ENCODE measurements at places on chromosomes 11 and 22.
A peak's percentile ranks its signal among the peaks of the same experiment; 100 is the strongest.

DNA sequence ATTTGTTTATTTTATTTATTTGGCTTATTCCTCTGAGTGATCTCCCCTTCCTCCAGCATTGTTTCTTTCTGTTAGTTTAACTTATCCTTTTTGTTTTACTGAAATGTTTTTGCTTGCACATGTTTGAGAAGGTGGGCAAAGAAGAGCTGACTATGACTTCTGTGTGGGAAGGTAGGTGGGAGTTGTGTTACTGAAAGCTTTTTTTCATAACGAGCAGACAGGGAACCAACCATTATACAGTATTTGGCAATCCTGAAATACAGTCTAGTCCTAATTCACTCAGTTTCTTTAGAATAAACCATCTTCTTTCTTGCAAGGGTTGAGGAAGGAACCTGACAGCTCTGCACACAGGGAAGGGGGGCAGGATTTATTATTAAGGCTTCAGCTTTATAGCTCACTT, 37.0 kb upstream of the PAK1 start:
- no peak for DNase-seq

DNA sequence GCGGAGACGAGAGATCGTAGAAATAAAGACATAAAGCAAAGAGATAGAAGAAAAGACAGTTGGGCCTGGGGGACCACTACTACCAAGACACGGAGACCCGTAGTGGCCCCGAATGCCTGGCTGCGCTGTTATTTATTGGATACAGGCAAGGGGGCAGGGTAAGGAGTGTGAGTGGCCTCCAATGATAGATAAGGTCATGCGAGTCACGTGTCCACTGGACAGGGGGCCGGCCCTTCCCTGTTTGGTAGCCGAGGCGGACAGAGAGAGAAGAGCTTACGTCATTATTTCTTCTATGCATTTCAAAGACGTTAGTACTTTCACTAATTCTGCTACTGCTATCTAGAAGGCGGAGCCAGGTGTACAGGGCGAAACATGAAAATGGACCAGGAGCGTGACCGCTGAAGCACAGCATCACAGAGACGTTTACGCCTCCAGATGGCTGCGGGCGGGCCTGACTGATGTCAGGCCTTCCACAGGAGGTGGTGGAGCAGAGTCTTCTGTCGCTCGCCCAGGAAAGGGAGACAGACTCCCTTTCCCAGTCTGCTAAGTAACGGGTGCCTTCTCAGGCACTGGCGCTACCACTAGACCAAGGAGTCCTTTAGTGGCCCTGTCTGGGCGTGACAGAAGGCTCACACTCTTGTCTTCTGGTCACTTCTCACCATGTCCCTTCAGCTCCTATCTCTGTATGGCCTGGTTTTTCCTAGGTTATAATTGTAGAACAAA, 24.8 kb downstream of the PPP6R2 start:
- no peak for DNase-seq

- DNase-seq = no peak
Measured at GRCh38 chr11:9941991-9942390, 278.1 kb downstream of the SWAP70 start.

DNA sequence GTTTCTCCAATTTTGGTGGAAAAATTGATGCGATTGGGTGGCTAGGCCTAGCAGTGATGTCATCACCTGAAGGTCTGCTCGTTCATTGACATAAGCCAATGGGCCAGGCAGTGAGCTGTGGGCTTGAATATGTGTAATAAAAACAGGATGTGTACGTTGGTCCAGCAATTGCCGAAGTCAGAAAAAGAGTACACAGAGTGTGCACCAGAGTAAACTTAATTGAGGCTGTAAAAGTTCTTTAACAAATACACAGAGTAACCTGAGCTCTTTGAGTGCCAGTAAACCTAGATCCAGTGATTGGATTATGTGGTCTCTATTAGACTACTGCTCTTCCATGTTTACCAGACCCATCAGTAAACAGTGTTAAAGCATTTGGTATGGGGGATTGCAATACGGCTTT, 13.0 kb upstream of the GLYATL1 start:
- DNase-seq = no peak

GRCh38 chr11:69552951-69553350, 71.5 kb downstream of the LINC01488 start:
- no peak for DNase-seq

DNA sequence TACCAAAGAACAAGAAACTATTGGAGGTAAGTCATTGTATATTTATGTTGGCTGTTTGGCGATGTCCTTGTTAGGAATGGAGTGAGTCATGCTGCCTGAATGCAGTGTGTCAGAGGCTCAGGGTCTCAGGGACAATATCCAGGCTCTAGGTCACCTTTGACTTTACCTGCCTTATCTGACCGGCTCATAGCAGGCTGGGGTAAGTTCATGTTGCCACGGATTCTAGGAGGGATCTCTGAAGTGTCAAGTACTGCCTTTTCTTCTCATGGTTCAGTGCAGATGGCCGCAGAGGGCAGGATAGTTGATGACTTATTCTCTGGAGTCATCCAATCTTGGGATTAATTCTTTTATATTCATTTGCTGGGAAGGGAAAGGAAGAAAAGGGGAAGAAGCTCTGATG, 53.2 kb downstream of the SPON1 start:
- DNase-seq = no peak

- DNase-seq = no peak
Measured at GRCh38 chr11:126437731-126438130, 82.2 kb downstream of the ST3GAL4 start.

- no peak for DNase-seq
Measured at GRCh38 chr11:68454767-68455166, 5.8 kb upstream of the PPP6R3 start.

GRCh38 chr22:29755889-29756288, 10.9 kb downstream of the ZMAT5 start:
- DNase-seq = no peak

- DNase-seq = peak; percentile 31
Measured at GRCh38 chr11:33376331-33377310, 119.4 kb downstream of the HIPK3 start.

- no peak for DNase-seq
Measured at GRCh38 chr11:59833602-59834001, 11.7 kb downstream of the CBLIF start.

GRCh38 chr22:25569983-25570382, 5.5 kb downstream of the GRK3 start:
- no peak for DNase-seq

DNA sequence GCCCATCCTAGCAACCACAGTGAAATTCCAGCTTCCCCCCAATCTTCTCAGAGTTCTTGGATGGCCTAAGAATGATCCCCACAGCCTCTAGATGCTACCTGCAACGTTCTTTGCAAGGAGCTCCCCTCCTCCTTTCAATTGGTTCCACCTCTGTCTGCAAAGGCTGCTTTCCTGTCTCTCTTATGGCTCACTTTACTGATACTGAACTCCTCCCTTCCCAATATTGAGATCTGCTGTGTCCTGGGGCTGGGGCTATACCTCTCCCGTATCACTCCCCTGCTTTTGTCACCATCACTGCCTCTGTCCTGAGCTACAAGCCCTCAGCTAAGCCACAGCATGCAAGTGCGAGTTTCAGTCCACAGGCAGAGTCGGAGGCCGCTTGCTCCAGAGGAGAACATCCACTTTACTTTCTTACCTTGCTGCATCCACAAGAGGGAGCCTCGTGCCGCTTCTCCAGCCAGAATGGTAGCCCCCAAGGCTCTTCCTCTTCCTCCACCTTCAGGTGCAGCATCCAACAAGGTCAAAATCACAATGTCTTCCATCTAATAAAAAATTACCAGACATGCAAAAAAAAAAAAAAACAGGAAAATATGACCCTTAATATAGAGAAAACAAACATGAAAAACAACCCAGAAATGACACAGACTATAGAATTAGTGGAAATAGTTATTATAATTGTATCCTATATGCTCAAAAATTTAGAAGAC, 48.6 kb upstream of the TMEM45B start:
- peak; percentile 53 for DNase-seq

GRCh38 chr11:86513746-86514373, 139.2 kb downstream of the CCDC81 start:
- DNase-seq = no peak

DNA sequence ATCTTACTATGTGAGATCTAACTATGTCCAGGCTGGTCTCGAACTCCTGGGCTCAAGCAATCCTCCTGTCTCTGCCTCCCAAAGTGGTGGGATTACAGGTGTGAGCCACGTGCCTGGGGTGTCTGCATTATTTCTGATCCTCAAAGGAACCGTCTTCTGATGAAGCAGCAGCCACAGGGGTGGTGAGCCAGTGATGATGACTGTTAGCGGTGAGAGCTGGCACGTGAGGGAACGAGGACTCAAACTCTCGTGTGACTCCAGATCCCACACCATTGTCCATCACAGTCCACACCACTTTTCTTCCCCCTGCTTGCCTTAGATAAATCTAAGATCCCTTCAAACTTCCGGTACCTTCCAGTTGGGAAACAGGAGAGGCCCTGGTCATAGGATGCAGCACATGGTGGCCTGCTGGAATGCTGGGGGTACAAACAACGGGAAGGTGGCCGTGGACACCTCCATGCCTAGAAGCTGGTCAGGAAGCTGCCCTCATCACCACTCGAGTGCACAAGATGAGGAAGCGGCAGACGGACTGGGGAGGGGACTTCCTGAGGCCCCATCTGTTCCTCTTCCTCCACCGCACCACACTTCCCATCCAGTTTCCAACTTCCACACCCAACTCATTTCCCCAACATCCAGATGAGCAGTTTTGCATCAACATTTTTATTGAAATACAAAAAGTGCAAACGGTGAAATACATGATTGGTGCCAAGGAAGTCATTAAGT, 23.8 kb downstream of the ARHGAP1 start:
- peak; percentile 24 for DNase-seq

GRCh38 chr11:122399375-122399774, 256.1 kb upstream of the UBASH3B start:
- no peak for DNase-seq

DNA sequence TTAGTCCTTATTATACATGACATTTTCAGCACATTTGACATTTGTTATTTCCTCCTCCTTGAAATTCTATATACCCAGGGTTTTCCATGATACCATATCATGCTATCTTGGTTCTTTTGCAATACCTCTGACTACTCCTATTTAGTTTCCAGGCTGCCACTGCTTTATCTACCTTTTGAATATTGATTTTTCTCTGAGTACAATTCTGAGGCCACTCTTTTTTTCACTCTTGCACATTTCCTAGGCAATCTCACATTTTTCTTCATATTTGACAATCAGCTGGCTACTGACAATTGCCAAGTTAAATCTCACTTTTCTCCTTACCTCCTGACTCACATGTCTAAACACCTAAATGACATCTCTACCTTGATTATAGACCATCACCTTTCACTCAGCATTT, 11.9 kb downstream of the SBF2 start:
- no peak for DNase-seq
